ENCODE measurements at places on chromosomes 11 and 22. TPM values are rescaled to one million over a fixed set of nuclear protein-coding genes. Genes with fewer than 3 reads are reported as not detected.

The NELL1 gene
- 0.09 TPM for total RNA-seq

The RHOD gene
- 14.8 TPM for total RNA-seq

The PRR33 gene
- total RNA-seq, result not detected

The FEN1 gene
- 115 TPM for total RNA-seq

The CBX6 gene
- 31.4 TPM for total RNA-seq

The KRTAP5-10 gene
- not detected for total RNA-seq

The MYEOV gene
- total RNA-seq, result 0.22 TPM

The ARHGEF17 gene
- 7.4 TPM for total RNA-seq

The MMP7 gene
- not detected for total RNA-seq

The CALCA gene
- 0.29 TPM for total RNA-seq
